Stimulated activated memory B cell treated with anti-CD40 and anti-IgM and Interleukin-4, amounts not matched to agents 10 μg/mL and 1 μg/mL and 100 μg/mL, for 72 hours (primary cell): ENCODE measurements at places on chromosomes 3 and 15.

- no peaks in the 10 kb centered on the region for H3K27me3 ChIP-seq
- no peak for ATAC-seq
- H3K36me3 ChIP-seq: no peaks in the 10 kb centered on the region
- H3K4me3 ChIP-seq: no peak overlapping the region
Observed at GRCh38 chr3:195041871-195042742, 228.9 kb downstream of the XXYLT1 start.

- peaks cover 2% of the 10 kb centered on the region for H3K36me3 ChIP-seq
- no peaks in the 10 kb centered on the region for H3K27me3 ChIP-seq
- no peak overlapping the region for H3K4me3 ChIP-seq
Observed at GRCh38 chr3:140188285-140188684, 253.3 kb downstream of the CLSTN2 start.

DNA sequence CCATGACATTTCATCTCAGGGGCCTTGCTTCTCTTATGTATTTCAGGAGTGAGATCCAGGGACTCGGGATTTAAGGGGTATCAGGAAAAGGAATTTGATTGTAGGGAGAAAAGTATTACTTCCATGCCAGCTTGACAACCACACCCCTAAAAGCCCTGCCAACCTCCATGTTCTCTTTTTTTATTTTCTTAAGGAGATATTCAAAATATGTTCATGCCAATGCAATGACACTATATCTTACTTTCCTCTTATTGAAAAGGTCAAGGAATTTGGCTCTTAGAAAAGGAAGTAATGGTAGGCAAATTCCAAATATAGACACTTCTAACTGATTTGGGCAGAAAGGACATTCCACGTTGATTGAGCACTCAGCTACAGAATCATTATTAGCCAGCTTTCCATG lies 407.5 kb upstream of the NECTIN3 start:
- no peaks in the 10 kb centered on the region for H3K36me3 ChIP-seq
- no peak overlapping the region for H3K4me3 ChIP-seq
- no peaks in the 10 kb centered on the region for H3K4me1 ChIP-seq
- H3K27me3 ChIP-seq: no peaks in the 10 kb centered on the region
- ATAC-seq: no peak
- H3K27ac ChIP-seq: no peak overlapping the region

DNA sequence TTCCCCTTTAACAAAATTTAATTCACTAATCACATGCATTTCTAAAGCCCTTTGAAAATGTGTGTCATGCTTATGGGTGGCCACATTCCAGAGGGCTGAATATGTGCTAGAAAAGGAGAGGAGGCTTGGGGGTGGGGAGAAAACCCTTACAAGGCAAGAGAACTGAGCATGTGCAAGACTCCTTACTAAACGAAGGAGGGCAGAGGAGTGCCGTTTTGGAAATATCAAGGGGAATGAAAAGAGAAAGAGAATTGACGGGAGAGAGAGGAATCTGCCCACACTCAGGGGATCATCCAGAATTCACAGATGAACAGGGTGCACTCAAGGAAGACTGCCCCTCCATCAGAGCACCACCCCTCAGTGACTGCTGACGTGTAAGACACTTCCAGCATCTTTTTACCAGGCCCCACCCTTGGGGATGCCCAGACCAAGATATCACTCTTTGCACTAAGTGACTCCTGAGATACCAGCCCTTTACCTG lies 37.9 kb upstream of the TSC22D2 start:
- no peaks in the 10 kb centered on the region for H3K36me3 ChIP-seq
- ATAC-seq: no peak
- no peaks in the 10 kb centered on the region for H3K27me3 ChIP-seq

GRCh38 chr15:83081256-83082014 lies 14.4 kb upstream of the BTBD1 start:
- no peaks in the 10 kb centered on the region for H3K36me3 ChIP-seq
- H3K4me3 ChIP-seq: no peak overlapping the region
